ENCODE measurements at places on chromosomes 5 and 9.

DNA sequence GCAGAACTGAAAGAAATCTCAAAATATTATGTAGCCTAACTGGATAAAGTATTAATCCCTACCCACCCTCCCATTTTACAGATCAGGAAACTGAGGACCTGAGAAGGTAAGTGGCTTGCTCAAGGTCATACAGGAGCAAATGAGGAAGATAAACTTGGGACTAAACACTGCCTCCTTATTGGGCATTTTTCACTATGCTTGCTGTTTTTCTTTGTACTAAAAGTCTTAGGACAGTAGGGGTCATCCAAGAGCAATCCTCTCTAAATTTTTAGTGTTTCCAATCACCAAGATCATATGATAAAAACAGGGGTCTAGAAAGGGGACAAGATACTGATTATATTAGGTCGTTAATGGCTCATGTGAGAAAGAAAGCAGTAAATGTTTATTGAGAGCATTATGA, 80.8 kb downstream of the RORB start:
- H3K36me3 ChIP-seq = no peaks in the 10 kb centered on the region
- no peaks in the 10 kb centered on the region for H3K27me3 ChIP-seq
- no peak overlapping the region for H3K27ac ChIP-seq
- DNase-seq = no peak
- H3K4me1 ChIP-seq = no peaks in the 10 kb centered on the region

DNA sequence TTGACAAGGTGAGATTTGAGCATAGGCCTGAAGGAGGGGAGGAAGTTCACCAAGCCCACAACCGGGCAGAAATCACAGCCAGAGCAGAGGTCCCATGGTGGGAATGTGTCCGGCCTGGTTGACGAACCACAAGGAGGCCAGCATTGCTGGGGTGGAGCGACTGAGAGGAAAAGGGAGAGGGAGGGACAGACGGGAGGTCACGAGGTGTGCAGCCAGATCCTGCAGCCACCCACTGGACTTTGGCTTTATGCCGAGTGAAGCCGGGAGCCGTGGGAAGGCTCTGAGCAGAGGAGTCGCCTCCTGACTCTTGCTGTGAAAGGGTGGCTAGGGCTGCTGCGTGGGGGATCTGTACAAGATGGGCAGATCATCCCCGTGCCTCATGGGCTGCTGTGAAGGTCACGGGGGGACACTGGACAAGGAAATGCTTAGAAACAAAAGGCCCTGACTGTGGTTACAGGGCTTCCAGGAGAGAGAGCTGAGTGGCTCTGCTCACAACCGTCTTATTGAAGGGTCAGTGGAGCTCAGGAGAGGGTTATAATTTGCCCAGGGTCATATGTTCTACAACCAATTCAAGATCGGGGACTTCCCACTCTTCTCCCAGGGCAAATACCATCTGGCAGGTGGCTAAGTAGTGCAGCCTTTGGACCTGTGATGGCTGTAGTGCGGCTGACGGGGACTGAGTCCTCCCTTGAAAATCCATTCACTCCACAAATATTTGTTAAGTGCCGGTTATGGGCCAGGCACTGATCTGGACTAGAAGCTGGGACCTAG, 15.6 kb upstream of the CD74 start:
- H3K4me3 ChIP-seq = no peak overlapping the region
- peaks cover 2% of the 10 kb centered on the region for H3K4me1 ChIP-seq
- no peaks in the 10 kb centered on the region for H3K27me3 ChIP-seq
- peak; percentile 38 for DNase-seq
- no peaks in the 10 kb centered on the region for H3K36me3 ChIP-seq

DNA sequence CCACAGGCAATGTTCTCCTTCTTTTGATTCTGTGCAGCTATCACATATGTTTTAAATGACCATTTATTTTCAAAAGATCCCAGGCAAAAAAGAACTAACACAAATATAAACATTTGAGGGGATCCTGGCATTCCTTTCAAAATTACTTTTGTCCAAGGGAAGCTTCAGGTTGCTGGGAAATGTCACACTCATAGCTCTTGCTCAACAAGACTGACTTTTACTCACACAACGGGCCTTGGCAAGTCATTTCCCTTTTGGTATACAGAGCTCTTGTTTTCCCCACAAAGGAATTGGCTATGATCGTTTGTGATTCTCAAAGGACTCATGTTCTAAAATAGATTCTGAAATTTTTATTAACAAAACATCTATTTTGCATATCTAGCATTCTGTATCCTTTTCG, 4.5 kb upstream of the PALM2AKAP2 start:
- no peak overlapping the region for H3K27ac ChIP-seq
- no peaks in the 10 kb centered on the region for H3K36me3 ChIP-seq
- H3K4me1 ChIP-seq = peaks cover 2% of the 10 kb centered on the region
- no peaks in the 10 kb centered on the region for H3K27me3 ChIP-seq

DNA sequence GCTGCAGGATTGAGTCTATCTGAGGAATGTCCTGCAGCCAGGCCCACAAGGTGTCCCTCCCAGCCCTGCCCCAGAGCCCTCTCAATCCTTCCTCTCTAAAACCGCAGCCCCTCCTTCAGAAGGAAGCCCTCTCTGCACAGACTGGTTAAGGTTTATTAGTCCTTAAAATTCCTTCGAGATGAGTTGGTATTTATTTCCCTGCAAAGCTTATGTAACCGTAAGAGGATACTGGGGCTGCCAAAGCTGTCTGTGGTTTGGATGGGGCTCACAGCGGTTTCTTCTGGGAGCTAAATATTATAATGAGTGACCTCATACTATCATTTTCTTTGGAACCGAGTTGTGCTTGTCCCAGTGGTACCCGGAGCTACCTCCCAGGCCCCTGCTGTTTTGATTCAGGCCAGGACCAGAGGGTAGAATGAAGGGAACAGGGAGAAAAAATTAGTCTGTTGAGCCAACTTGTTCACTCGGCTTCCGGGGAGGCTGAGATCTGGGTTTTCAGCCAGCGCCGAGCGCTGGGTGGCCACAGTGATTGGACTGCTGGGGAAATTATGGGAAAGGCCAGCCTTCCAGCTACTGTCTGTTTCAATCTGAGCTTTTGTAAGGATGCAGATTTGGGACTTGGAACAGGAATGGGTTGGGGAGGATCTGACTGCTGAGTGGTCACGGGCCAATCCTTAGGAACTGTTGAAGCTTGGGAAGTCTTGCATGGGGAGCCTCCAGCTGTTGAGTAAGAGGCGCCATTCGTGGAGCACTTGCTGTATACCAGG, 107.5 kb downstream of the NDFIP1 start:
- peaks cover 6% of the 10 kb centered on the region for H3K4me1 ChIP-seq
- no peaks in the 10 kb centered on the region for H3K36me3 ChIP-seq
- H3K4me3 ChIP-seq = peak overlapping the region; percentile 1
- no peaks in the 10 kb centered on the region for H3K27me3 ChIP-seq

- no peak overlapping the region for H3K4me3 ChIP-seq
- DNase-seq = no peak
- no peaks in the 10 kb centered on the region for H3K27me3 ChIP-seq
- no peaks in the 10 kb centered on the region for H3K4me1 ChIP-seq
- H3K27ac ChIP-seq = no peak overlapping the region
These were observed 45.6 kb downstream of the S1PR3 start for GRCh38 chr9:89036891-89037290.

- no peaks in the 10 kb centered on the region for H3K36me3 ChIP-seq
- H3K4me1 ChIP-seq = no peaks in the 10 kb centered on the region
- no peak overlapping the region for H3K4me3 ChIP-seq
These were observed 52.4 kb downstream of the DMRT1 start for GRCh38 chr9:893843-894420.

GRCh38 chr5:144048259-144048856, 122.1 kb downstream of the YIPF5 start:
- no peak for DNase-seq
- no peaks in the 10 kb centered on the region for H3K36me3 ChIP-seq
- H3K4me3 ChIP-seq = no peak overlapping the region
- H3K27ac ChIP-seq = no peak overlapping the region

- H3K27ac ChIP-seq = no peak overlapping the region
- H3K27me3 ChIP-seq = no peaks in the 10 kb centered on the region
- H3K36me3 ChIP-seq = no peaks in the 10 kb centered on the region
- no peak overlapping the region for H3K4me3 ChIP-seq
- H3K4me1 ChIP-seq = no peaks in the 10 kb centered on the region
These were observed 8.4 kb upstream of the SPATA31E1 start for GRCh38 chr9:87874304-87874623.

- DNase-seq = no peak
- H3K4me3 ChIP-seq = no peak overlapping the region
- H3K27me3 ChIP-seq = no peaks in the 10 kb centered on the region
- H3K36me3 ChIP-seq = no peaks in the 10 kb centered on the region
- no peak overlapping the region for H3K27ac ChIP-seq
These were observed 1883.7 kb upstream of the C9orf72 start for GRCh38 chr9:29456940-29457339.

GRCh38 chr9:126589349-126589748, 24.4 kb upstream of the LMX1B start:
- no peak overlapping the region for H3K4me3 ChIP-seq
- no peaks in the 10 kb centered on the region for H3K4me1 ChIP-seq
- H3K27ac ChIP-seq = no peak overlapping the region
- no peaks in the 10 kb centered on the region for H3K36me3 ChIP-seq

DNA sequence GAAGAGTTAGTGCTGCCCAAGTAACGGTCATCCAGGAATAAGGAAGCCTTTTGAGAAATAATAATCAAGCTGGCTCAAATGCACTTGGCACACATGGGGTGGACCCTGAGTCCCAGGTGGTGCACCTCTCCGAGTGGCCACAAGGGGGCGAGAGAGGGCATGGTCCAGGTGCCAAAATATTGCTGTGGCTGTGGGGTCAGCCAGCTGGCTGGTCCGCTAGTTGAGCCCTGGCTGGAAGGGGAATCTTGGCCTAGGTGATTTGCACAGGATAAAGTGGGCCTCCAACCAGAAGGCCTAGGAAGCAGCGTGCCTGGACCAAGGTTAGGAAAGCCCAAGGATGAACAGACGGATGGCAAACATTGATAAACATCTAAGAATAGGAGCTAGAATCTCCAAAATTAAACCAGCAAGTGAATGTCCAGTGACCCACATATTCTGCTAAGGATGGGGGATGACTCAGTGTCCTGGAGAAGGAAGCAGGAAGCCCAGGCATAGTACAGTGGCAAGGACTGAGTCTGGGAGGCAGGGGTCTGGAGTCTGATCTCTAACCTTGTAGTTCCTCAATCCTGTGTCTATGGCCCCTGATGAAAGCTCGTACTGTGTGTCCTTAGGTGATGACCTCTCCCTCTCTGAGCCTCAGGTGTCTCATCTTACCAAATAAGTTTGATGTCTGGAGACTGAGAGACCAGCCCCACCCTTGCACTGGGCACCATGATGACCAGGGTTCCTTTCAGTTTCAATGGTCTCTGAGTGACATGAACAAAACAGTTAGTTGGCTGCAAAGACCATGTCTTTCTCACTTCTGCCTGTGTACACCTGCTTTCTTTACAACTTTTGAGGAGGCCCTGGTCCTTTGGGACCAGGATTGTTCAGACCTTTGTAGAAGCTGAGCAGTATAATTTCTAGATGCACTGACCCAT, 19.2 kb upstream of the SHB start:
- H3K4me3 ChIP-seq = no peak overlapping the region
- H3K4me1 ChIP-seq = no peaks in the 10 kb centered on the region
- H3K27me3 ChIP-seq = no peaks in the 10 kb centered on the region
- no peaks in the 10 kb centered on the region for H3K36me3 ChIP-seq

GRCh38 chr9:113601656-113602055, 138.1 kb downstream of the RGS3 start:
- H3K4me1 ChIP-seq = peaks cover 14% of the 10 kb centered on the region
- no peaks in the 10 kb centered on the region for H3K36me3 ChIP-seq
- no peak overlapping the region for H3K27ac ChIP-seq
- DNase-seq = no peak

DNA sequence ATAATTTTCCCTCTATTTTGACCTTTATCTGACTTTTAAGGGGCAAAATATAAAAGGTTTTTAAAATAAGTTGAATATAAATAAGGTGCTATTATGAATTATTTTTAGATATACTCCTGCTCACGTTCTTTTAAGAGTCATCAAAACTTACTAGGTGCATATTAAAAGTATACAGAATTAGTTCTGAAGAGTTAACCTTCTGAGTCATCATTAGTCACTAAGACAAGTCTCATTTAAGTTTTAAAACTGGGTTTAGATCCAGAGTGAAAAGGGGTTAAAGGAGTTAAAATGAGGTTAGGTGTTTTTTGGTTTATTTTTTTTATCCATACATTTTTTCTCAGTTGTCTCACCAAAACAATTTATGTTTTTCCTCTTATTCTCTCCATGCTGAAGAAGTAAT, 41.7 kb downstream of the SMIM15 start:
- no peak overlapping the region for H3K27ac ChIP-seq
- H3K36me3 ChIP-seq = no peaks in the 10 kb centered on the region
- H3K4me1 ChIP-seq = peaks cover 2% of the 10 kb centered on the region
- DNase-seq = no peak

- DNase-seq = no peak
- no peaks in the 10 kb centered on the region for H3K36me3 ChIP-seq
These were observed 45.2 kb upstream of the FAM240B start for GRCh38 chr9:38765101-38765500.

- H3K36me3 ChIP-seq = no peaks in the 10 kb centered on the region
- peaks cover 4% of the 10 kb centered on the region for H3K27me3 ChIP-seq
- no peak overlapping the region for H3K4me3 ChIP-seq
- H3K4me1 ChIP-seq = no peaks in the 10 kb centered on the region
These were observed 7.0 kb upstream of the LHX2 start for GRCh38 chr9:124004593-124004992.

DNA sequence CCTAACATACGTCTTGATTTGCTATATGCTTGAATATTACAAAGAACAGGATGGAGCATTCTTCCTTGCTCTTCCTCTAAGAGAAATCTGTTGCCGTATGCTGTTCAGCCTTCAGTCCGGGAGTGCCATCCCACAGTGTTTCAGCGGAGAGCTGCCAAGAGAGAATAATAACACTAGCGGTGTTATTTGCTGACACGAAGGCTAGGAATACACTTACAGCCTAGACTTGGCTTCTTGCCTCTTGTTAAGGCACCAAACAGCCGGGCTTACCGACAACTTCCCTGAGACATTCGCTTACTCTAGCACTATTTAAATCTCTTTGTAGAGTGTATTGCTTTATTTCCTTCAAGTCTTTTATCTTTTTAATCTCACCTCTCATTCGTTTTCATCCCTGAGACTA, 31.4 kb downstream of the KCTD16 start:
- no peaks in the 10 kb centered on the region for H3K36me3 ChIP-seq
- DNase-seq = peak; percentile 8
- no peaks in the 10 kb centered on the region for H3K27me3 ChIP-seq
- H3K27ac ChIP-seq = no peak overlapping the region
- no peak overlapping the region for H3K4me3 ChIP-seq

DNA sequence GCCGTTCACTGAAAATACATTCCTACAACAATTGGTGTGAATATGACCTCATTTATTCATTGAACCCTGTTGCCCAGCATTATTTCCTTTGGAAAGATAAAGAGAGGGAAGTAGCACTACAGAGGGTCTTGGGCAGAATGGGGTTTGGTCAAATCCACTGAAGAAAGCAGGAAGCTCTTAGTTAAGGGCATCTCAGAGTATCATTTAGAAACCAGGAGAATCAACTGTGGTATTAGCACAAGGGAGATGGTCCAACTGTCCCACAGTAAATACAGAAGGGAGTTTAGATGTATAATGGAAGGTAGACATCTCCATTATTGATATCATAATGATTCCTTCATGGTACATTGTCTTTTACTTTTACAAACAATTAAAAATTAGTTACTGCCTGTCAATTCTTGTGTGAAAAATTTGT, 47.1 kb downstream of the LIX1 start:
- H3K27me3 ChIP-seq = no peaks in the 10 kb centered on the region
- no peak for DNase-seq
- no peaks in the 10 kb centered on the region for H3K4me1 ChIP-seq

All from ovary (tissue), 10 donors.